ENCODE measurements at places on chromosomes 13 and 19. TPM values are rescaled to one million over a fixed set of nuclear protein-coding genes. Genes with fewer than 3 reads are reported as not detected.

The AMH gene
- polyA plus RNA-seq: 0.17 TPM

The SHISA7 gene
- not detected for polyA plus RNA-seq

The LGI4 gene
- polyA plus RNA-seq: not detected

The UTP14C gene
- 2.6 TPM for polyA plus RNA-seq

The CDX2 gene
- not detected for polyA plus RNA-seq

The PINLYP gene
- polyA plus RNA-seq: 22.6 TPM

The EHD2 gene
- 93.3 TPM for polyA plus RNA-seq

The MYBPC2 gene
- polyA plus RNA-seq: not detected

The SLC7A9 gene
- 0.03 TPM for polyA plus RNA-seq

The DACT3 gene
- polyA plus RNA-seq: 0.06 TPM

The ZNF667 gene
- polyA plus RNA-seq: 1.4 TPM

The MIA gene
- polyA plus RNA-seq: 10.0 TPM

The PRSS57 gene
- polyA plus RNA-seq: not detected

The PSG1 gene
- not detected for polyA plus RNA-seq

The GRK1 gene
- polyA plus RNA-seq: not detected

The SPC24 gene
- polyA plus RNA-seq: 23.0 TPM

The SULT2B1 gene
- polyA plus RNA-seq: 1.6 TPM

The OVOL3 gene
- polyA plus RNA-seq: not detected

The ZNF429 gene
- 0.88 TPM for polyA plus RNA-seq

The PCDH17 gene
- polyA plus RNA-seq: not detected

The TYROBP gene
- not detected for polyA plus RNA-seq

The CABP5 gene
- not detected for polyA plus RNA-seq

The ZNF471 gene
- polyA plus RNA-seq: 0.27 TPM

The CCDC8 gene
- 30.4 TPM for polyA plus RNA-seq

The EFNA2 gene
- not detected for polyA plus RNA-seq

Data from foreskin keratinocyte (primary cell).